Stimulated activated CD8-positive, alpha-beta memory T cell treated with anti-CD3 and anti-CD28 coated beads, Interleukin-4, amount 100 ng/mL, for 1 hour (primary cell): ENCODE measurements at places on chromosomes 12 and 14.

DNA sequence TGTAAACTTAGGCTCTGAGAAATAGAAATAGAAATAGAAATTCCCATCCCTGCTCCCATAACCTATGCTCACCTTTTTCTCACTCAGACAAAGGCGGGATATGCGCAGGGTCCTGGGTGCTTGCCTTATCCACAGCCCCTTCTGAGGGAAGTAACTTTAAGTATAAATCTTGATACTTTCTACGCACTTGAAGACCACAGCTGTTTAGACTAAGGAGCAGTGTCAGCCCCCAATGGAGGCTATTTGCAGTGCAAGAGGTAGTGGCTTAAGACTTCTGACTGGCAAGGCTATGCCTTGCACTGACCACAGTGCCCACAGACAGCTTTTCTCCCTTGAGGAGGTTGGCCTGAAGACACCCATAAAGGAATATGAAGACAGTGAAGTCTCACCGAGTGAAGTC lies 35.2 kb downstream of the ASCL1 start:
- DNase-seq: no peak

- DNase-seq: no peak
Measured at GRCh38 chr14:91837076-91837475, 30.3 kb downstream of the TC2N start.

- DNase-seq: no peak
Measured at GRCh38 chr12:79939728-79940310, 4.9 kb upstream of the PPP1R12A start.

GRCh38 chr12:89525305-89525823 lies 483 bp downstream of the POC1B start:
- peak; percentile 5 for DNase-seq

DNA sequence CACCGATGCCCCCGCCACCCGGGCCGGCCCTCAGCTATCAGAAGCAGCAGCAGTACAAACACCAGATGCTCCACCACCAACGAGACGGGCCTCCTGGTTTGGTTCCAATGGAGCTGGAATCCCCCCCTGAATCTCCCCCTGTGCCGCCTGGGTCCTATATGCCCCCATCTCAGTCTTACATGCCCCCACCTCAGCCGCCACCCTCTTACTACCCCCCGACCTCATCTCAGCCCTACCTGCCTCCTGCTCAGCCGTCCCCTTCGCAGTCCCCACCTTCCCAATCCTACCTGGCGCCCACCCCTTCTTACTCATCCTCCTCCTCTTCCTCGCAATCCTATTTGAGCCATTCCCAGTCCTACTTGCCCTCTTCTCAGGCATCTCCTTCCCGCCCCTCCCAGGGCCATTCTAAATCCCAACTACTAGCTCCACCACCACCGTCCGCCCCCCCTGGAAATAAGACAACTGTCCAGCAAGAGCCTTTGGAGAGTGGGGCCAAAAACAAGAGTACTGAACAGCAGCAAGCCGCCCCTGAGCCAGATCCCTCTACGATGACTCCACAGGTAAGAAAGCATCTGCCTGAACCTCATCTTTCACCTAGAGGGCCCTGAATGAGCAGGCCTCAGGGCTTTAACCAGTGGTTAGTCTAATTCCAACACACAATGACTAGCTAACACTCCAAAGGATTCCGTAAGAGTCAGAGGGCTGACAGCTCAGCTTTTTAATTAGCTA lies 851 bp downstream of the YLPM1 start:
- DNase-seq: no peak

DNA sequence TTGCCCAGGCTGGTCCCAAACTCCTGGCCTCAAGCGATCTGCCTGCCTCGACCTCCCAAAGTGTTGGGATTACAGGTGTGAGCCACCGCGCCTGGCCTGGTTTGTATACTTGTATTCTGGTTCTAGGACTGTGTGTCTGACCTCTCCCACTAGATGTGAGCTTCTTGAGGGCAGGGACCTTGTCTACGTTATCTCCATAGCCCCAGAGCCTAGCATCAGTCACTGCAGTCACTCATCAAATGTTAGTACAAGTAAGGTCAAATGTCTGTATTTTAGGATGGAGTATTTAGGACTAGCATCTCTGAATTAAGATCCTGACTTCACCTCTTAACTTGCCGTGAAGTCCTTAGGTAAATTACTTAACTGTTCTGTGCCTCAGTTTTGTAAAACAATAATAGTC lies 2.9 kb downstream of the RILPL2 start:
- DNase-seq: no peak

- no peak for DNase-seq
Measured at GRCh38 chr14:80781972-80782367, 159.6 kb downstream of the CEP128 start.

GRCh38 chr12:70598467-70599193 lies 38.6 kb downstream of the PTPRB start:
- DNase-seq: no peak

- no peak for DNase-seq
Measured at GRCh38 chr12:124240493-124240892, 54.4 kb upstream of the RFLNA start.

GRCh38 chr12:85747941-85748495 lies 88.2 kb downstream of the RASSF9 start:
- no peak for DNase-seq

GRCh38 chr12:57523706-57524614 lies 1.3 kb downstream of the MBD6 start:
- DNase-seq: no peak

GRCh38 chr12:5619628-5620027 lies 187.7 kb downstream of the NTF3 start:
- no peak for DNase-seq

GRCh38 chr12:124046456-124046740 lies 73.4 kb downstream of the ZNF664 start:
- DNase-seq: no peak

DNA sequence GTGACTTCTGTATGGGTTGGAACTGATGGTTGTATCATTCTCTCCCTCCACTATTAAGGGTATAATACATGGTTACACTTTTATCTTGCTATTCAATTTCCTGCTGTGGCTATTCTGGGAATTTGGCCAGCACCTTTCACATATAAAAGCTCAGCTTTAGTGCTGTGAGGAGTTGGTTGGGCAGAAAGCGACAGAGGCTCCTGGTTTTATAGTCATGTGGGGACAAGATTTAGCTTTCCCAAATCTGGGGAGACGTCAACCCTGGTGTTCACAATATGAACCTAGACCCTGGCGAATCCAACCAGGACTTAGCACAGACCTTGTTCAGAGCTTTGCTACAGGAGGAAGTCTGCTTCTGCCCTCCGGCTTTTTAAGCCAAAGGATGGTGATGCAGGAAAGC lies 36.5 kb downstream of the FOS start:
- no peak for DNase-seq

DNA sequence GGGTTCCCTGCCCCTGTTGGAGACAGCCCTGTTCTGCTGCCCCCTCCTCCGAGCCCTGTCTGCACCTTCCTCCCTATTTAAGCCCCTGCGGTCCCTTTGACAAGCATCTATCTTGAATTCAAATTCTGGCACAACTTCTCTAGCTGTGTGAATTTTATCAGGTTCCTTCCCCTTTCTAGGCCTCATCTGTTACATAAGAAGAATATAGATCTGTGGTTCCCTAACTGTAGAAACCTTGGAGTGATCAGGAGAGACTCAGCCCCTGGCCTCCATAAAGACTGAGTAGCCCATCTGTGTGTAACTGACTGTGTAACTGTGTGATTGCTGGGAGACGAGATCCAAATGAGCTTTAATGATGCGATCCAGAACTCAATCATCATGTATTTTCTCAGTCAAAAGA lies 13.0 kb upstream of the RACGAP1 start:
- DNase-seq: no peak

DNA sequence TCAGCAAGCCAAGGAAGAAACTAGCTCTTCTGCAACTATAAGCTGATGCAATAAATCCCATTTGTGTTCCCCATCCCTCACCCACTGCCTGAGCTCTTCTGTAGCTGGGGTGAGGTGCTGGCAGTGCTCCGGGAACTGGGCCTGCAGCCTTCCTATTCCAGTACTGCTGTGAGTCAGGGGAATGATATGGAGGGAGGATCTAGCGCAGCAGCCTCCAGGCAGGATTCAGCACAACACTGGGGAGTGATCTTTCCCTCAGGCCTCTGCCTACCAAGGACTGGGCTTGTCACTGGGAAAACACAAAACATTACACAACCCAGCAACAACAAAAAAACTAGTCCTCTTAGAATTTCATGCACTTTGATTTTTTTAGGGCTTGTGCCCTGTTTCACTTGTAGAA lies 58.7 kb downstream of the ST8SIA1 start:
- DNase-seq: no peak

- DNase-seq: no peak
Measured at GRCh38 chr12:848173-848865, 95.9 kb downstream of the WNK1 start.

GRCh38 chr12:85516667-85517325 lies 236.8 kb downstream of the ALX1 start:
- no peak for DNase-seq

DNA sequence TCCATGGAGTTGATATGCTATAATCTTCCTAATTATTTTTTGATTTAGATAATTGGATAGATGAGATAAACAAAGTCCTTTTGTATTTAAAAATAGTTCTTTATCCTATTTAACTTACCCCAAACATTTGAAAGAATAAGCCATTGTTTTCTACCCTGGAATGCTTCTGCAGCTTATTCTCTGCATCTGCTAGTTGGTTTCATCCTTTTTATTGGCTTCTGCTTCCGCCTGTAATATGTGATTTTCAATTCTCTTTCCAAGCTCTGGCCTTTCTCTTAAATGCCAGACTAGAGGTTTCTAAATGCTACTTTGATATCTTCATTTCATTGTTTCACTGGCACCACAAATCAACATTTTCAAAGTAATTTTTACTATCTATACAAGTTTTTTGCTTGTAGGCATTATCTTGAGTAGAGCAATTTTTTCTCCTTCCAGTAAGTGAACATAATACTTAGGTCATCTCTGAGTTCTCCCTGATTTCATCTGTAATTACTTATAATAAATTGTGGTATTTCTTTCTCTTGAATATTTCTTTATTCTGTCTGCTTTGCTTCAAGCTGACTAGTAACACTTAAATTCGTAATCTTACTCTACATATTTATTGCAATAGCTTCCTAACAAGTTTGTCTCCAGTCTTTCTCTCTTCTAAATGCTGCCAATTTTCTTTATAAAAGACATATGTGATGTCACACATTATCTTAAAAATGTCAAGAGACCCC lies 958.4 kb downstream of the SLC6A15 start:
- no peak for DNase-seq

DNA sequence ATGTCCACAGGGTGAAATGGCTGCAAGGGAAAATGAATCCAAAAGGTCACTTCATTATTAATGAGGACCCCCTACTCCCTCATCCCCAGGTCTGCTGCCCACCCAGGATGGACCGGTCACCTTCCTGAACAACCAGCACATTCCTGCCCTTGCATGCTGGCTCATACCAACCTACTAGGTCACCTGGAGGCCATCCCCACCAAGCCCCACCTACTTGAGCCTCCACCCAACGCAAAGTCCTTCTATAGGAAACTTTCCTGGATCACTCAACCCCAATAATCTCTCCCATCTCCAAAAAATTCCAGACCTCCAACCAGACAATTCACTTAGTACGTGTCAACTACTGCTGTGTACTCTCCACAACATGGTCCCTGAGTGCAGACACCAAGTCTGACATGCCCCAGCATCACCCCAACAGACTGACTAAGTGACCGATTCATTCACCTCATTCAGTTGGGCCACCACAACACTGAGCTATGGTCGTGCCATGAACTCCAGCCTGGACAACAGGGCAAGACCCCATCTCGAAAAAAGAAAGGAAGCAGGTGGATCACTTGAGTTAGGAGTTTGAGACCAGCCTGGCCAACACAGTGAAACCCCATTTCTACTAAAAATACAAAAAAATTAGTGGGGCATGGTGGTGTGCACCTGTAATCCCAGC lies 18.1 kb downstream of the CLMN start:
- DNase-seq: no peak

DNA sequence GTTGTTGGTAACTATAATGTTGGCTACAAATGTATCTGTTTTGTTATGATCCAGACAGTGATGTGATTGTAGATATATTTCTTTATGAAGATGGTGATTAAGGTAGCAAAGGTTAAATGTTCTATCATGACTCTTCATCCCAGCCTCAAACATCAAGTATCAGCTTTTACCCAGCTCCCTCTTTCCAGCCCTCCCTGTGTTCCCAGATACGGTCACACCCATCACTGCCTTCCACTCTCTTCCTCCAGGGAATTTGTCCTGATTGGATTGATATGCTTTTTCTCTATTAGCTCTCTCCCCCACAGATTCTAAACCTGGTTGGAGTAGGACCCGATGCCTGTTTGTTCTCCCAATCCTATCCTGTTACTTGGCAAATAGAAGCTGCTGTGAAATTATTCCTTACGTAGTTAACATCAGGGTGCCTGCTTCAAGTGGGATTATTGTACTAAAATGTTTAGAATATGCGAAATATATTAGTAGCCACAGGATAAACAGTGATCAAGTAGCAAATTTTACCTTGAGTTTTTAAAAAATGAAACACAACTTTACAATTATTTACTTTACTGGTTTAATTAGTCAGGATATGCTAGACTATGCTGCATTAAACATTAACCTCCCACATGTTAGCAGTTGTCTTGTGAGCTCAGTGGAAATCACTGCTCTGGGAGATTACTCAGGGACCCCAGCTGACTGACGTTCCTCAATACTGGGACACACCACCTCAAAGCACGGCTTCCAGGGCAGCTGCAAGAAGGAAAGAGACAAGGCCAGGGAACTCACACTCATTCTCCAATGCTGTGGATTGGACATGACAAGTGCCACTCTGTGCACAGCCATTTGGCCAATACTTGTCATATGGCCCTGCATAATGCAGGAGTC lies 165.3 kb downstream of the ALX1 start:
- no peak for DNase-seq

DNA sequence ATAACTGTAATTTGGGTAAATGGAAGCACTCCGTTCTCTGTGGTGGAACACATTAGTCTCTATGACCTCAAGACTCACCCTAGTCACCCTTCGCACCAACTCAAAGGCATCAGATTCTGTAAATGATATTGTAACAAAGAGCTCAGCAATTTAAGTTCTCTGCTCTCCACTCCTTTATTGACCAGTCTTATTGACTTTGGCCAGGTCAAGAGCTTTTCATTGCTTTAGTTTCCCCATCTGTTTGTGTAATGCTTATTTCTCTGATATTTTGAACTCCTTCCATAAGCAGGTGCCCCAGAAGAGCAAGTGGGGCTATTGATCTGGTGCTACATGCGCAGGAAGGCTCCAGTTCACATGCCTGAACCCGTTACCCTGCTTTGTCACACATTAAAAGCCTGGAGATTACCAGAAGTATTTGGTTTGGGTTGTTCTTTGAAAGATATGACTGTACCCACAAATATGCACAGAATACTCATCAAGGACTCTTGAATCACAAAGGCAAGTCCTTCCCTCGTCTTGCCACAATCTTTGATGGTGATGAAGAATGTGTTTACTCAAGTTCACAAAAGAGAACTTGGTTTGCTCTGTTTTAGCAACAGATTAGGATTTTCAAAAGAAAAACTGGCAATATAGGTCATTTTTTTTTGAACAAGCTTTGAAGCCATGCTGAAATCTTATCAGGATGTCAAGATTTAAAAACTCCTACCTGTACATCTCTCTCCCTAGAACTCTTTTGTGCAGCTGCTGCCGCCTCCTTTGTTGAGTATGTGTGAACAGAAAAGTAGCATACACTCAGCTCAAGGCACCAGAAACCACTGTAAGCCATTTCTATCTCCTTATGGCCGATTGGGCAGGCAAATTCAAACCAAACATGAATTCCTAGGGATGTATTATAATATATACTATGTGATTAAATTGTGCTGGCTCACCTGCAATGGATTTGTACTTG lies 193.9 kb downstream of the BCAT1 start:
- no peak for DNase-seq
